ENCODE measurements at places on chromosomes 1 and 21. TPM values are rescaled to one million over a fixed set of nuclear protein-coding genes. Genes with fewer than 3 reads are reported as not detected.

Gene ANGPTL7
- total RNA-seq = 1.7 TPM

Gene EPHX1
- total RNA-seq = 67.9 TPM

Gene OVAAL
- not detected for total RNA-seq

Gene OLFM3
- not detected for total RNA-seq

Gene FCAMR
- not detected for total RNA-seq

Gene TBX19
- 2.0 TPM for total RNA-seq

Gene TMEM50B
- 37.1 TPM for total RNA-seq

Gene HCRTR1
- total RNA-seq = not detected

Gene BCAN
- total RNA-seq = not detected

Gene CLCA4
- not detected for total RNA-seq

Gene SLAMF6
- total RNA-seq = not detected

Data from smooth muscle cell of trachea (primary cell).